T-helper 2 cell (primary cell): ENCODE measurements at places on chromosomes 3 and 15.

DNA sequence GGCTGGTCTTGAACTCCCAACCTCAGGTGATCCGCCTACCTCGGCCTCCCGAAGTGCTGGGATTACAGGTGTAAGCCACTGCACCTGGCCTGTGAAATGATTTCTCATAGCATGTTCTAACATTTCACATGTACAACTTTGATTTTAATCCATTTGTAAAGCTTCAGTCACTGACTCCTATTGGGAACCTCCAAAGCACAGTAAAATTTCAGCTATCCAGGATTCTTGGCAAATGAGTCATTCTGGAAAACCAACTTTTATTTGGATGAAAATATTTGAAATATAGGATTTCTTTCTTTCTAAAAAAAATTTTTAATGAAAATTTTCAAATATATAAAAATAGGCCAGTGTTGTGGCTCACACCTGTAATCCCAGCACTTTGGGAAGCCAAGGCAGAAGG lies 2.7 kb upstream of the LMAN1L start:
- DNase-seq = no peak

DNA sequence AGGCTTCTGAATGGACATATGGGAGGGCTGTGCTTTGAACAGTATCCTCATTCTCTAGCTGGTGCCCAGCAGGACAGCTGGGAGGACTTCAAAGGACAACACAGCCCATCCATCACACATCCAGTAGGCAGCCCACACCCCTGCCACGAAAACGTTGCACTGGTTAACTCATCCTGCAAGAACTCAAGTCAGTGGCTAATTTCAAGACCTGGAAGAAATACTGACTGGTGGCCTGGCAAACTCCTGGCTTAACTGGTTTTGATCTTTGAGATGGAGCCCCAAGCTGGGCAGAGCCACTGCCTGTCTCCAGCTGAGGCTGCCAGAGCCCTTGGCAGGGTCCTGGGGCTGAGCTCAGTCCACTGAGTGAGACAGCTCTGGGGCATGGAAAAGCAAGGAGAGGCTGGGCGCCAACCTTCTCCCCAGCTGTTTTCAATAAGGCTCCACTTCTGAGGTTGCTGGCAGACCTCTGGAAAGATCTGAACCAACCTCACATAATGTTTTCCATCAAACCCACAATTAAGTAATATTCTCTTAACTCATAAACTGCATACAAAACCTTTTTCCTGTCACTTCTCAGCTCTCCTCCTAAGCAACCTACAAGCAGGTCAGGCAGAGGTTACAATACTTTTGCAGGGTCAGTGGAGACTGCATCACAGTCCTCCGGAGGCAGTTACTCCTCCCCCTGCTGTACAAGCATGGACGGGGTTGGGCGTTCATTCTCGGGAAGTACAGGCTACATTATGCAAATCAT lies 110.3 kb downstream of the MYLK start:
- DNase-seq = no peak

DNA sequence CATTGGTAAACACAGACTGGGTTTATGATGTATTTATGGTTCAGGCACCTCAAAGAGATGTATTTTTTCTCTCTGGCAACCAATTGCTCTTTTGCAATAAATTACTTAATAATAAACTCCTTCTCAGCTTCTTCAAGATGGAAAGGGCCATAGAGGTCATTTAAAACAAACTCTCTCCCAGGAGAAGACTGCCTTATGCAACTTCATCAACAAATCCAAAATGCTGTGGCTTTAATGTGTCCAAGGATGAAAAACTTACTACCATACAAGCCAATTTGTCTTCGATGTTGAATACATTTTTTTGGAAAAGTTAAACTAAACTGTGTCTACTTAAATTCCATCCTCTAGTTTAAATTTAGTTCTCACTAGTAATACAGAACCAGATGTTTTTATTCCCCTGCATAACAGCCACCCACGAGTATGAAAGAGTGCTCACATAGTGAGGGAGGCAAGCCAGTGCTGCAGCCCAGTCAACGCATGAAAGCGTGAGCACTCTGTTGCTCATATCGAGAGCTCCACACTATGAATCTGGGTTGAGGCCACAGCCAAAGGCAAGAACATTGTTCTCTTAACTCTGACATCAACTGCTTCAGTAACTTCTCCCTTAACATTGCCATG lies 761.3 kb upstream of the GRM7 start:
- no peak for DNase-seq

DNA sequence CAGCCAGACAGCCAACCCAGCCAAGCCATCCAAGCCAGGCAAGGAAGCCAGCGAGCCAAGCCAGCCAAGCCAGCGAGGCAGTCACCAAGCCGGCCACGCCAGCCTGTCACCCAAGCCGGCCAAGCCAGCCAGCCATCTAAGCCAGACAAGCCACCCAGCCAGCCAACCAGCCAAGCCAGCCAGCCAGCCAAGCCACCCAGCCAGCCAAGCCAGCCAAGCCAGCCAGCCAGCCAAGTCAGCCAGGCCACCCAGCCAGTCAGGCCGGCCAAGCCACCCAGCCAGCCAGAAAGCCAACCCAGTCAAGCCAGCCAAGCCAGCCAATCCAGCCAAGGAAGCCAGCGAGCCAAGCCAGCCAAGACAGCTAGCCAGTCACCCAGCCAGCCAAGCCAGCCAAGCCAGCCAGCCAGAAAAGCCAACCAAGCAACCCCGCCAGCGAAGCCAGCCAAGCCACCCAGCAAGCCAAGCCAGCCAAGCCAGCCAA lies 201.2 kb downstream of the GOLGA6L6 start:
- peak; percentile 39 for DNase-seq

- no peak for DNase-seq
Observed at GRCh38 chr3:107899990-107900651, 190.7 kb downstream of the CD47 start.

GRCh38 chr3:153285982-153286381 lies 124.0 kb downstream of the RAP2B start:
- no peak for DNase-seq

GRCh38 chr3:61960976-61961375 lies 399.6 kb downstream of the PTPRG start:
- no peak for DNase-seq

GRCh38 chr15:33994005-33994615 lies 25.8 kb downstream of the CHRM5 start:
- DNase-seq = no peak

DNA sequence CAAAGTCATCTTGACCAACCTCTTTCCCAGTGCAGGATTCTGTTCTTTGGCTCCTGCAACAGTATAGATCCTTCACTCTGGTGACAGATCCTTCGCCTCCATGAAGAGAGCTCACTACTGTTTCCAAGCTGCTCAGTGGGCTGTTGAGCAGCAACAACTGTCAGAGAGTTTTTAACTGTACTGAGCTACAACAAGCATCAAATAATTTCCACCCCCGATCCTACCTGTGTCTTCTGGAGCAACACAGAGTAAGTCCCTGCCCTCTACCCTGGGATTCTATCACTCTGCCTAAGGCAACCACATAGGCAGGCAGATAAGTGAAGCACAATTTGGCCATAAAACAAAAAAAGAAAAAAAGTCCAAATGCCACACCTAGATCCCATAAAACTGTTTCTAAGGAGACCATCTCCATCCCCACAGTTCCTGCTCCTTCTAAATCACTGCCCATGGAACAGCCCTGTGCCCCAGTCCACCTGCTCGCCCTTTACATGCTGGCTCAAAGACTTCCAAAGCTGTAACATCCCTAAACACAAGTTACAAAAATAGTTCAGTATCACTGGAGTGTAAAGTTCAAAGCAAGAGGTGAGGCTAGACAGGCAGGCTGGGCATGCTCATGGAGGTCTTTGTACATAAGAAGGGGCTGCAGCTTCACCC lies 37.8 kb upstream of the ANPEP start:
- DNase-seq = no peak

DNA sequence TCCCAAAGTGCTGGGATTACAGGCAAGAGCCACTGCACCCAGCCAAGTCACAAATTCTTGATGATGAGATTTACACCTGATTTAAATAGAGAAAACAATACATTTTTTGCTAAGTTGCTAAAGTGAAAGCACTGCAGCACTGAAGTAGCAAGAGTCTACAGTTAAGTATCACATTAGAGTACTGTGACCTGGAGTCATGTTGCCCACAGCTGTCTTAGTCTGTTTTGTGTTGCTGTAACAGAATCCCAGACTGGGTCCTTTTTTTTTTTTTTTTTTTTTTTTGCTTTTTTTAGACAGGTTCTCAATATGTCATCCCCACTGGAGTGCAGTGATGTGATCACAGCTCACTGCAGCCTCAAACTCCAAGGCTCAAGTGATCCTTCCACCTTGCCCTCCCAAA lies 23.2 kb upstream of the GNB4 start:
- DNase-seq = no peak

GRCh38 chr3:173945806-173946205 lies 548.3 kb downstream of the NLGN1 start:
- DNase-seq = no peak

- no peak for DNase-seq
Observed at GRCh38 chr3:128908951-128909350, 29.5 kb downstream of the ACAD9 start.

- DNase-seq = no peak
Observed at GRCh38 chr15:56919609-56920366, 1.3 kb downstream of the TCF12 start.

DNA sequence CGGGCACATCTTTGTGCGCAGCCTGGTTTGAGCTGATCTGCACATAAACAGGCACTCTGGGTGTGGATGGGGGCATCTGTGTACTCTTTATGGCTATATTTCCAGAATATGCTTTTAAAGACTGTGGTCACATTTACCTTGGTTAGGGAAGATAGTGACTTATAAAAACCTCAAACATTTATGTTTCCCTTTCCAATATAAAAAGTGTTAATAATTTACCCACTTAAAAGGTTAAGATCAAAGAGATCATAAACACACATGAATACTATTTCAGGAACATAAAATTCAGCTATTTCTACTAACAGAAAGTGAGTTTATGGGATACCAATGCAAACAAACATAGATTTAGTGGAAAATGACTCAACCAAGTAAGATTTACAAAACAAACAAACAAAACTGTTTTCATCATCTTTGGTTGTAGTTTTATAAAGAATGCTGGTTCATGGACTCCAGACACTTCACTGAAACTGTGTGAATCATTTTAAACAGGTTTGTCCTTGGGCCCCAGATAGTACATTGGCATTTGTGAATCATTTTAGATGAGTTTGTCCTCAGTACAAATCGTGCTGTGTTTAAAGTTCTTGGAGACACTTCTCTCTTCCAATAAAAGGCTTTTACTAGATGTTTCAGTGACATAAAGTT lies 253.5 kb upstream of the CTDSPL start:
- no peak for DNase-seq

- no peak for DNase-seq
Observed at GRCh38 chr3:66405701-66406091, 95.1 kb downstream of the LRIG1 start.

DNA sequence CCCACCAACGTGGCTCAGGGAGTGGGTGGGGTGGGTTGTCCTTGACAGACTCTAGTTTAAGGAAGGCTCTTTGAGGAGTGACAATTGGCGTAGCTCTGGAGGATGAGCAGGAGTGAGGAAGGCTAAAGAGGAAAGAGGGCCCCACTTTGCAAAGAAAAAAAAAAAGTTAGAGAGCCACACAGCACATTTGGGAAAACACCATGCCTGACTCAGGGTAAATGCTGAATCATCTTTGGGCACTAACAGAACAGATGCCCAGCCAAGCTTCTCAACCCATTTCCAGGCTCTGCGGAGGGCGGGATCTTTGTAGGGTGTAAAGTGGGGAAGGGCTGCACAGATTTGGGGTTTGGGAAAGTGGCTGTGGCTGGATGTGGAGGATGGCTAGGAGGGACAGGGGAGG lies 179.1 kb upstream of the RGMA start:
- no peak for DNase-seq

DNA sequence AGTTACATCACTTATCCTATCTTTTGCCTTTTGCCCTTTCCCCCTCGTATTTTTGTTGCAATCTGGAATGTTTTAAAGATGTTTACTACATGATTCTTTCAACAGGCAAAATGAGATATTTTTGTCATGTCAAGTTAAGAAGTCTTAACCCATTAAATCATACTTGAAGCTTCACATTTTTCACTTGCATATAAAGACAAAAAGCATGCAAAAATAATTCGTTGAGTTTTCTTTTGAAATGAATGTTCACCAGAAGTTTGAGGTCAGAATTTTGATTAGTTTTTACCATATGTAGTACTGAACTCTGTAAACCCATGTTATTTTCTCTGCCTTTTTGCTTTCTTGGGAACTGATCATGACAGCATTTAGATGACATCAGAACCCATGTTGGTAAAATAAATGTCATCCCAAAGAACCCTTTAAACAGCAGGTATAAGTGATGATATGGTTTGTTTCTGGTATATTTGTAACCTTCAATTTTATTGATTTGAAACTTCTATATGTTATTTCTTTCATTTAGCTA lies 188.5 kb downstream of the GHSR start:
- DNase-seq = no peak

- DNase-seq = no peak
Observed at GRCh38 chr15:69407719-69408400, 6.3 kb upstream of the KIF23 start.
